ENCODE measurements at places on chromosomes 1 and 21.

DNA sequence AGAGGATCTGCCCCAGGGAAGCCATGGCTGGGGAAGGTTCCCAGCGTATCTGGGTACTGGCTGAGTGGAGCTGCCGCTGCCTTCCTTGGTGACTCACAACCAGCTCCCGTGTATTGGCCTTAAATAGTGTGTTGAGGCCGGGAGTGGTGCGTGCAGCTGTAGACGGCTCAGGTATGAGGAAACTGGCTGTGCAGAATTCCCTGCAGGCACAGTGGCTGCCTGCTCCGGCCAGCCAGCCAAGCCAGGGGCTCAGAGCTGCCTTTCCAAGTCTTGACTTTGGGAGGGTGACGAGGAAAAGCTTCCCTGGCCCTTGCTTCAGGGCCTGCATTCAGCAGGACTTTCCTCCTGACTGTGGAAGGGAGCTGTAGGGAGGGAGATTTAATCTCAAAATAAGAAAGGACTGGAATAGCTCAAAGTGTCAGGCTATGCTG is at the start of gene VTCN1:
Gene VTCN1, minus strand, starts transcription at position 97 of the 431 bp plus-strand sequence. Its CDS starts 72 bp downstream, at position 25.
- no peak within 1 kb of the TSS for H3K4me3 ChIP-seq
- H3K36me3 ChIP-seq, result no peaks in the 10 kb centered on the region
- H3K27ac ChIP-seq, result no peak within 1 kb of the TSS
- no peaks in the 10 kb centered on the region for H3K27me3 ChIP-seq
- DNase-seq, result no peak
- no peaks in the 10 kb centered on the region for H3K4me1 ChIP-seq

- H3K4me1 ChIP-seq, result no peaks in the 10 kb centered on the region
- H3K36me3 ChIP-seq, result no peaks in the 10 kb centered on the region
- H3K27me3 ChIP-seq, result no peaks in the 10 kb centered on the region
- DNase-seq, result no peak
- no peak overlapping the region for H3K27ac ChIP-seq
- H3K4me3 ChIP-seq, result no peak overlapping the region
Observed at GRCh38 chr1:90154711-90155110, 159.8 kb downstream of the ZNF326 start.

DNA sequence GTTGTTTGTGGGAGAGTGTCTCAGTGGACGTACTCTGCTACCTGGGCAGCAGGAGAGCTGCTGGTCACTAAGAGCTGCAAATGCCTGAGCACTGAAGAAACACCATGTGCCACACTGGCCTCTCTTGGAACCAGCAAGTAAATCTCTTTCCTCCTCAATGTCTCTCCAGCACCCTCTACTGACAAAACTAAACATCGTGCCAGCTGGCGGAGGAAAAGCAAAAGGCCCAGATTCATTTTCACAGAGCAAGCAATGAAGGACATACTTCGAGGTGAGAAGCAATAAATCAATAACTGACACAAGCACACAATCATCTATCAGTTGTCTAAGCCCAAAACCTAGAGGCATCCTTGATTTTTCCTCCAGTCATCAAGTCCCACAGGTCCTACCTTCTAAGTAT is 78.1 kb downstream of the RERE start:
- H3K4me1 ChIP-seq, result no peaks in the 10 kb centered on the region
- H3K36me3 ChIP-seq, result peaks cover 2% of the 10 kb centered on the region
- H3K27me3 ChIP-seq, result no peaks in the 10 kb centered on the region
- no peak overlapping the region for H3K4me3 ChIP-seq

GRCh38 chr1:38020396-38020795 is 7.9 kb downstream of the UTP11 start:
- H3K27ac ChIP-seq, result no peak overlapping the region
- peaks cover 18% of the 10 kb centered on the region for H3K4me1 ChIP-seq
- DNase-seq, result no peak
- H3K36me3 ChIP-seq, result peaks cover 71% of the 10 kb centered on the region
- H3K4me3 ChIP-seq, result no peak overlapping the region

- no peaks in the 10 kb centered on the region for H3K27me3 ChIP-seq
- H3K27ac ChIP-seq, result no peak overlapping the region
- DNase-seq, result no peak
- H3K4me1 ChIP-seq, result peaks cover 3% of the 10 kb centered on the region
- H3K36me3 ChIP-seq, result no peaks in the 10 kb centered on the region
Observed at GRCh38 chr1:24713736-24714135, 31.5 kb upstream of the CLIC4 start.

DNA sequence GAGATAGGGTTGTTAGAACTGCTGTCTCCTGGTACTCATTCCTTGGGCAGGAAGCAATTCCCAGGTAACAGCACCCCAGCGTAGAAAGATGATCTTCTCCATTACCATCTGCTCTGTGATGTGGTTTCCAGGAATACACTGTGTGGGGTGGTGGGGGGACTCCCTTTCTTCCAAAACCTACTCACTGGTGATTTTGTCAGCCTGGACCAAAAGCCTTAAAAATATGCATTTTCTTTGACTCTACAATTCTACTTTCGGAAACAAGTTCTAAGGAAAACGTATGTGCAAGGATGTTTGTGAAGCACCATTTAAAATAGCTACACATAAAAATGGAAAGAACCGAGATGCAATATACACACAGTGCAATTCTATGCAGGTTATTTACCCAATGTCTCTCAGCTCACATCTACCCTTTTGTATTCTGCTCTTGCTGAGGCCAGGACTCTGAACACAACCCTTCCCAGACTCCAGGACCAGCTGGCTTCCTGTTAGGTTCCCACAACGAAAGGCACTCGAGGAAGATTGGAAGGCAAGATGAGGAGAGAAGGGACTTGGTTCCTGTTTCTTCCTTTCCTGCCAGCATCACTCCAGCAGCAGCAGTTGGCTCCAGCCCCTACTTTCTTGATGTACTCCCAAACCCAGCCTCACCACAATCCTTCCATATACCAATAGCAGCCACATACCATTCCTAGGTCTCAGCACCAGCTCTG is 33.0 kb upstream of the GJB5 start:
- H3K27me3 ChIP-seq, result peaks cover 5% of the 10 kb centered on the region
- H3K4me1 ChIP-seq, result no peaks in the 10 kb centered on the region
- H3K4me3 ChIP-seq, result no peak overlapping the region
- no peak for DNase-seq

DNA sequence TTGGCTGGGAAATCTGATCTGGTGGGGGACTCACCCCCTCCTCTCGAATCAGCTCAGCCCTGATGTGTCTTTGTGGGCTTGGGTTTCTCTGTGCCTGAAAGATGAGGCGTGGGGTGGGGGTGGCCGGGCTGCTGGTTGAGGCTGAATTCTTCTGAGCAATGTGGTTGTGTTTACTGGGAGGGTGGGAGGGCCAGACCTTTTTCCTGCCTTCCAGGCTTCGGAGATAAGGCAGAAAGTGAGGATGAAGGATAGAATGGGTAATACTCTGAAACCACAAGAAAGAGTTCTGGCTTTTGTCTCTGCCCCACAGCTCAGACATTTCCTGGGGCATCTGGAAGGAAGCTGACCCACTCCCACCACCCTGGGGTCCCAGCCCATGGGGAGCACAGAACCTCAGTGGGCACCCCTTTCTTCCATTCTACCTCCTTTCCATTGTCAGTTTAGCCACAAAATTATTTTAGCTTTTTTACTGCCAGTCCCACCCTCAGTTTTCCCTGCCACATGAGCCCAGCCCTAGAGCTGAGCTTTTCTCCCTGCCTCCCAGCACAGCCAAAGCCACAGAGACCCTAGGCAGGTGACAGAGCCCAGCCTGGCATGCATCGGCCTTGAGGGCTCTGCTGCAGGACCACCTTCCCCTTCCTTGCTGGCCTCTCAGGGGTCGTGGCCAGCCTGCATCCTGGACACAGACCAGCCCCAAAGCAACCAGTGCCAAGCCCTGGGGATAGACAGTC is 11.2 kb downstream of the ALX3 start:
- peaks cover 67% of the 10 kb centered on the region for H3K36me3 ChIP-seq
- peaks cover 9% of the 10 kb centered on the region for H3K4me1 ChIP-seq
- no peak overlapping the region for H3K4me3 ChIP-seq
- no peak overlapping the region for H3K27ac ChIP-seq
- H3K27me3 ChIP-seq, result peaks cover 4% of the 10 kb centered on the region

DNA sequence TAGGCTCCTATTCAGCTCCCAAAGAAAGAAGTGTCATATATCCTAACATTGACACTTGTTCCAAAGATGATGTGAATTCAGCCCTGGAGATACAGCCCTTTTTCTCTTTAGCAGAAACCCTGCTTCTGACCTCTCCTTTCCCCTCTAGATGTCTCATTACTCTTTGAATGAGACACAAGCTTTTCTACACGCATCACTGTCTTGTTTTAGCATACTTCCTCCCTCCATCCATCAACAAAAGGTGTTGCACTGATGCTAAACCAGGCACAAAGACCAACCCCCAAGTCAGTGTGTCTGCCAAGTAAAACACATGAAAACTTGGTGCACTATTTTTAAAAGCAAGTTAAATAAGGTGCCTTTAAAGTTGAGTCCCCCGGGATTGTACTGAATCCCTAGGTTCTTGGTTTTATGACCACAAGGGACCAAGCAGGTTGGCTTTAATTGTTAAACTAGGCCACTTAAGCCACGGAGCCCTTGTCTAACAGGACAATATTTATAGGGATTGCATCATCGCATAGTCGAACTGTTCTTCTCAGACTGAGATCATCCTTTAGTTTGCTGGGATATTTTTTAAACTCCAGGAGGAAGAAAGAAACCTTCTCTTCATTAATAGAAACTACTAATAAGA is 101.0 kb upstream of the GUCA2B start:
- no peak for DNase-seq
- no peaks in the 10 kb centered on the region for H3K27me3 ChIP-seq
- no peak overlapping the region for H3K4me3 ChIP-seq

DNA sequence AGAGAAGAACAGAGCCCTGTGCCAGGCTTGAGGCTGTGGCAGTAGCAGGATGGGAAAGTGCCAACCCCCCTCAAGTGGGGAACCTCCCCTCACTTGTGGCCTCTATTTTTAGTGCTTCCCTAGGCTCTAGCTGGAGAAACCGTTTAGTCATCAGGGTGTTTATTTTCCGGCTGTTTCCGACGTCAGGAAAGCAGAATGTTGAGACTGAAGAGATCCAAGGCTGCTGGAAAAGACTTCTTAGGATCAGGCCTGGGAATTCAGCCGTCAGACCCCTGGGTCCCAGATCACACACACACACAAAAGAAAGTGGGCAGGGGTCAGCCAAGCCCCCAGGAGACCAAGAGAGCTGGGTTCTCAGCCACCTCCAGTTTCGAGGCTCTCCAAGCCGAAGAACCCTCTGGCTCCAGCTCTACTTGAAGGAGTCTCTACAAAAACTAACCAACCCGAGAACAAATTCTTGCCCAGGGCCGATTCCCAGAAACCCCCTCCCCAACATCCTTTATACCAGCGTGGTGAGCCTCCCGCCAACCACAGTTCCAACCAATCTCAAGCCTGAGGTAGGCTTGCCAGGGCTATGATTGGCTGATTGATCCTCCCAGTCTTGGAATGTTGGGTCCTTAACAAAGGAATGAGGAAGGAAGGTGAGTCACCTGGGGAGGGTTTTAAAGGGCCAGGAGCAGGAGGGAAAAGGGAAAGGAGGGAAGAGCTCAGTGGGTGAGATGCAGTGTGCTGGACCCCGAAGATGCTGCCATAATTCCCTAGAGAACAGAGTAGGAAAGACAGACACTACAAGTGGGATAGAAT is 2.5 kb upstream of the MEF2D start:
- H3K27ac ChIP-seq, result peak overlapping the region; percentile 100
- H3K4me1 ChIP-seq, result peaks cover 67% of the 10 kb centered on the region
- no peaks in the 10 kb centered on the region for H3K36me3 ChIP-seq
- H3K4me3 ChIP-seq, result peak overlapping the region; percentile 20
- peak; percentile 95 for DNase-seq
